ENCODE measurements at places on chromosomes 12 and 14. TPM values are rescaled to one million over a fixed set of nuclear protein-coding genes. Genes with fewer than 3 reads are reported as not detected.

- DNase-seq = no peak
Measured at GRCh38 chr14:69135133-69135532, 17.8 kb downstream of the DCAF5 start.

CLEC2A gene
- polyA plus RNA-seq = not detected

SLC38A4 gene
- 10.3 TPM for polyA plus RNA-seq

ANG gene
- 2.5 TPM for polyA plus RNA-seq

- DNase-seq = no peak
Measured at GRCh38 chr12:104596134-104596799, 139.5 kb downstream of the CHST11 start.

DNA sequence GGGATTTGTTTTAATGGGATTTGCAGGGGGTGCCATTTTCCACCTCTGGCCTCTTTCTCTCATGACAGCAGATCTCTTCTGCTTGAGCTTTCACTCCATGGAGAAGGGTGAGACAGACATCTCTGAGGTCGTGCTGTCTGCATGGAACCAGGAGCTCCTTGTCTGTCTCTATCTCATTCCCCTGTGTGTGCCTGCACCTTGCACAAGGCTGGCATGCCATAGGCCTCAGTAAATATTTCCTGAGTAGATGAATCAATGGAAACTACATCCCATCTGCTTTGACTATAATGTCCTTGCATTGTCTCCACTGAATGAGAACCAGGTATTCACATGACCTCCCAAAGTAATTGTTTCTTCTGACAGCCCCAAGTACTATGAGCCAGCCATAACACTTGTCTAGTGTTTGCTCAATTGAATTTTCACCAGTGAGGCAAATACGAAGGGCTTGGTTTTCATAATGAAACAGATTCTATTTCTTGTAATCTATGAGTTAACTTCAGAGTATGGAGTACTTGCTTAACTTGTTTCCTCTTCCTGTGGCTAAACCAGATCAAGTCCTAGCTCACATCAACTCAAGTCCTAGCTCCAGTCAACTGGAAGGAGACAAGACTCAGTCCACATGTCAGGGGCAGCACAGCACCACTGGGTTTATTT is 32.3 kb downstream of the KCNK13 start:
- DNase-seq = no peak

DNA sequence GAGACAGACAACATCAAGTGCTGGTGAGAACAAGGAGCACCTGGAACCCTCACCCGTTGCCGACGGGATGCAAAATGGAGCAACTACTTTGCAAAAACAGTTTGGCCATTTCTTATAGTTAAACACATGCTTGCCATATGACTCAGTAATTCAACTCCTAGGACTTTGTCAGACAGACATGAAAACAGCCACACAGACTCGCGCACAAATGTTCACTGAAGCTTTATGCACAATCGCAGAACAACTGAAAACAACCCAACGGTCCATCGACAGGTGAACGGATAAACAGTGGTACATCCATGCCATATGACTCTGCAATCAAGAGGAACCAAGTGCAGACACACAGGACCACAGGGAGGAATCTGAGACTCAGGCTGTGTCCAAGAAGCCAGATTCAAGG is 30.8 kb downstream of the NCOR2 start:
- DNase-seq = no peak

- DNase-seq = no peak
Measured at GRCh38 chr12:110597885-110598284, 14.8 kb upstream of the PPTC7 start.

DNA sequence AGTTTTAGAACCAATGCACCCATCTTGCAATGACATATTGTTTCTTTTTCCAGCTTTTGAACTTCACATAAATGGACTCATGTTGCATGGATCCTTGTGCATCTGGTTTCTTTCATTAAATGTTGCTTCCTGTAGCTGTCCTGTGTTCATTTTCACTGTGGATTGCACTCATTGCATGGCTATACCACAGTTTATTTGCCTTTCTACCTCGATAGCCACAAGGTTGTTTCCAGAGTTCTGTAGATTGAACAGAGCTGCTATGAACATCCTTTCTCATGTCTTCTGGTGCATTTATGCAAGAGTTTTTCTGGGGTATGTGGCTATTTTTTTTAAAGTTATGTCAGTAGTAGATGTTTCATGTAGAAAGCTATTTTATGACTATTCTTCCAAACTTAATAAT is 3.5 kb upstream of the KRT81 start:
- no peak for DNase-seq

- no peak for DNase-seq
Measured at GRCh38 chr12:90410962-90411361, 544.0 kb downstream of the CCER1 start.

GRCh38 chr12:104344682-104345081 is 41.1 kb downstream of the EID3 start:
- no peak for DNase-seq

DNA sequence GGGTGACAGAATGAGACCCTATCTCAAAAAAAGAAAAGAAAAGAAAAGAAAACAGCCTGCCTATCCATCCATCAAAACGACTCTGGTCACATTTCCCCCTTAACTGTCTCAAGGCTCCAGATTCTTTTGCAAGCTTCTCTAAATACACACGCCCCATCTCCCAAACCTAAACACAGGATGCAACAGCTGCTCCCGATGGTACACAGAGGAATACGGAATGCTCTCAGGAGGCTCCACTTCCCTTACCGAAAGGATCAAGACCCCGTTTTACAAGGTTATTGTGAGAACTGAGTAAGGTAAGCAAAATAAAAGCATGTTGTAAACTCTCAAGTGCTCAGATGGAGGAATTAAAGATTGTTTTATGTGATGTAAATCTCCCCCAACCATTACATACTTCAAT is 62.3 kb downstream of the NT5DC3 start:
- no peak for DNase-seq

TC2N gene
- 1.7 TPM for polyA plus RNA-seq

- DNase-seq = no peak
Measured at GRCh38 chr12:25866586-25867378, 91.7 kb upstream of the RASSF8 start.

OR4K14 gene
- polyA plus RNA-seq = not detected

DNA sequence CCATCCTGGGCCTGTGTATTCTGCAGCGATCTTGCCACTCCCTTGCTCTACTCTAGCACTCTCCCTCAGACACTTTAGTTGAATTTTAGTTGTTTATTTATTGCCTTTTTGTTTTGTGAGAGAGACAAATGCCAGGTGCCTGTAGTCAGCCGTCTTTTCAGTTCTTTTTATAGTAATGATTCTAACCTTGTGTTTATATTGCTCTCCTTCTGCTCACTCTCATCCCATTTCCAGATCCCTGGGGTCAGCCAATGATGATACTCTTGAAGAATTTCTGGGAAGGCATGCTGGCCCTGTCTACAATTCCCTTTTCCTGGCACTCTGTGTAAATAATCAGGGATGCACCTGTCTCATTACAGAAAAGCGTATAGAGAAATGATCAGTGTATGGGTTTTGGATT is 334.1 kb upstream of the MIS18BP1 start:
- DNase-seq = no peak

DNA sequence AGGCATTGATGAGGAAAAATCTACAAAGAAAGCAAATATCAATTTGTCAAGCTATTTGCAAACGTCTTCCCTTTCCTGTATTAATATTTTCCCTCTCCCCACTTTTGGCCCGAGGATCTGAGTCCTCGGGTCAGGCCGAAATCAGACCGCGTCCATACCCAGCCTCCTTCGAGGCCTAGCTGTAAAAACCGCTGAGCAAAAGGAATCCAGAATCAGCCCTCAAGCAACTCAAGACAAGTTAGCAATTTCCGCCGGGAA is 353 bp upstream of the MAPK1IP1L start:
- no peak for DNase-seq

- DNase-seq = no peak
Measured at GRCh38 chr14:41350476-41350875, 256.2 kb upstream of the LRFN5 start.

DNA sequence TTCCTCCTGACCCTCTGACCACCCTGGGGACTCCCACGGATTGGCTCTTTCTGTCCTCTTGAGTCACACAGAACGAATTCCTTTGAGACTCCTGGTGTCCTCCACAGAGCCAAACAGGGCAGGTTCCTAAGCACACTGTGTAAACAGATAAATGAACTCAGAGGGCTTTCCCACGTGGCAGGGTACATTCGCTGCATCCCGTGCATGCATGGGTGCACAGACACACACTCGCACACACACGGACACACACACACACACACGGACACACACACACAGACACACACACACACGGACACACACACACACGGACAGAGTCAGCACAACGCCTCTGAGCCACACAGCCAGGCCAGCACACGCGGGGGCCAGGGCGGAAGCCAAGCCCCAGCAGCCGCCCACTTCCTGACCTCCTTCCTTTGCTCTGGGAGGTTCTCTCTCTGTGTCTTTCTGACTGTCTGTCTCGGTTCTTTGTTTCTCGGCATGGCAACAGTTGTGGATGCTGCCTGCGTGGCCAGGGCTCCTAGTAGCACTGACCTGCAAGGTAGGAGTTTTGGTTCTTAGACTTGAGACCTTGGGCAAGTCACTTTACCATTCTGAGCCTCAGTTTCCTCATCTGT is 706 bp downstream of the CRACR2A start:
- DNase-seq = peak; percentile 28

DNA sequence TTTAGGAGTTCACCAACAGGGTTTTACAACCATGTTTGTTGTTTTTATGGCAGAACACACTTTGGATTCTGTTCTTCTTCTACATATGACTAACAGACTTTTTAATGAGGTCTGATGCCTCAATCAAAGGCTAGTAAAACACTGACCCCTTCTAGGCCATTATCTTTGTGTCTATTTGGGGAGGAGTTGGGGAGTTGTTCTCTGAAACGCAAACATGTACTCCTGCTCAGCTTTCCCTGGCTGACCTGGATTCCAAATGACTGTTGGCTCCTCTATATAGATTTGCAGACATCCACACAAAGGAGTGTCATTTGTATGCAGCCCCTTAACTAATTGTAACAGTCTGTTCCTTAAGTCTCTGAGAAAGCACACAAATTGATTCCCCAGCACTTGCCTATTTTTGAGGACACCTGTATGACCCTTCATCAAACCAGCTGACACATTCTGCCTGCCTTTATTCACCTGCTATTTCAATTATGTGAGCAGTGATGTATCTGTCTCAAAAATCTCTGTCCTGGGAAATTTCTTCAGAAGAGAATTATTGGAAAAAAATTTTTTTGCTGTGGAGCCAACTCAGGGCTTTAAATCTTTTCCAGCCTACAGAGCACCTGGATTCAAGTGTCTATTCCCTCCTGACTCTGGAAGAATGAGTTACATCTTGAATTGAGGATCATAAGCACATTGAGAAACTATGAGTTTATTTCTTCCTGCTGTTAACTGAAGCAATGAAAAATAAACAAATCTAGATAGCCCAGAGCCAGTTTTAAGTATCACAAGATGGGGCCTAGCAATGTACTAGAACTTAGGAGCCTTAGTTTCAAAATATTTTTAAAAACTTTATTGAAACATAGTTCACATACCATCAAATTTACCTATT is 417.2 kb downstream of the RAD51B start:
- peak; percentile 44 for DNase-seq

All from hindlimb muscle (tissue), 1 donor.